Stimulated activated CD8-positive, alpha-beta memory T cell treated with anti-CD3 and anti-CD28 coated beads, Interleukin-7, amount 100 ng/mL, for 1 hour (primary cell): ENCODE measurements at places on chromosomes 2 and 18.

- DNase-seq = no peak
Measured at GRCh38 chr18:63290821-63291200, 28.8 kb downstream of the BCL2 start.

- DNase-seq = no peak
Measured at GRCh38 chr2:116582850-116583249, 1231.6 kb upstream of the DDX18 start.

GRCh38 chr2:24920098-24920808, at the start of gene ADCY3:
Gene ADCY3 (minus strand): TSS chr2:24920237. CDS start chr2:24918987, 1,250 bp downstream.
- DNase-seq = peak; percentile 32

- no peak for DNase-seq
Measured at GRCh38 chr18:78902795-78903435, 76.7 kb upstream of the SALL3 start.

DNA sequence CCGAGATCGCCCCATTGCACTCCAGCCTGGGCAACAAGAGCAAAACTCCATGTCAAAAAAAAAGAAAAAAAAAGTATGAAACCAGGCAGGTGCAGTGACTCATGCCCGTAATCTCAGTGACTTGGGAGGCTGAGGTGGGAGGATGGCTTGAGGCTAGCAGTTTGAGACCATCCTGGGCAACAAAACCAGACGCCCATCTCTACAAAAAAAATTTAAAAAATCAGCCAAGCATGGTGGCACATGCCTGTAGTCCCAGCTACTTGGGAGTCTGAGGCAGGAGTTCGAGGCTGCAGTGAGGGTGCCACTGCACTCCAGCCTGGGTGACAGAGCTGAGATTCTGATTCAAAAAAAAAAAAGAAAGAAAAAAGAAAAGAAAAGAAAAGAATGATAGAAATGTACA, 277.8 kb downstream of the MYCN start:
- no peak for DNase-seq

- DNase-seq = no peak
Measured at GRCh38 chr2:48568547-48568946, 38.6 kb downstream of the STON1 start.

DNA sequence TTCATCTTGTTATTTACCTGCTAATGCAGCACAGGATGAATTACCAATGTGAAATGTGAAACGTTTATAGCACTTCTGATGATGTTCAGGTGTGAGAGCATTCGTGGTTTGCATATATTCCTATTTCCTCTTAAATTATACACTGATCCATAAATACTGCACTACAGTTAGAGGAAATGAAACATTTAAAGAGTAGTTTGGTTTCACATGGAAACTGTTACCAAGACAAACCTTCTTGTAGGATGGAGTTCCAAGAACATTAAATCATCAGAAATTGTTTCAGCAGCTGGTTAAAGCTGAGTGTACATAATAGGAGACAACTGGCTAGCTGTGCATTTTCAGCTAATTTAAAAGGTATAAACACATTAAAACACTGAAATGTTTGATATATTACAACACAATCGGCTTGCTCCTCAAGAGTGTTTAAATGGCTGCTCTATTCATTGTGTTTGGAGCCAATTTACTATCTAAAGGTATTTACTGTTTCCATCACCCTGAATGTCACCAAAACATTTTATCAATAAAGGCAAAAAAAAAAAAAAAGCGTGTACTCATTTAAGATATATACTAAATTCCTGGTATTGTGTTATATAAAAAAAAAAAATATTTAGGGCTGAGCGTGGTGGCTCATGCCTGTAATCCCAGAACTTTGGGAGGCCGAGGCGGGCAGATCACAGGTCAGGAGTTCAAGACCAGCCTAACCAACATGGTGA, 100.6 kb downstream of the DYM start:
- DNase-seq = no peak

- no peak for DNase-seq
Measured at GRCh38 chr2:200336980-200337615, 30.6 kb downstream of the SPATS2L start.

- no peak for DNase-seq
Measured at GRCh38 chr2:30026091-30027055, 105.0 kb upstream of the ALK start.

DNA sequence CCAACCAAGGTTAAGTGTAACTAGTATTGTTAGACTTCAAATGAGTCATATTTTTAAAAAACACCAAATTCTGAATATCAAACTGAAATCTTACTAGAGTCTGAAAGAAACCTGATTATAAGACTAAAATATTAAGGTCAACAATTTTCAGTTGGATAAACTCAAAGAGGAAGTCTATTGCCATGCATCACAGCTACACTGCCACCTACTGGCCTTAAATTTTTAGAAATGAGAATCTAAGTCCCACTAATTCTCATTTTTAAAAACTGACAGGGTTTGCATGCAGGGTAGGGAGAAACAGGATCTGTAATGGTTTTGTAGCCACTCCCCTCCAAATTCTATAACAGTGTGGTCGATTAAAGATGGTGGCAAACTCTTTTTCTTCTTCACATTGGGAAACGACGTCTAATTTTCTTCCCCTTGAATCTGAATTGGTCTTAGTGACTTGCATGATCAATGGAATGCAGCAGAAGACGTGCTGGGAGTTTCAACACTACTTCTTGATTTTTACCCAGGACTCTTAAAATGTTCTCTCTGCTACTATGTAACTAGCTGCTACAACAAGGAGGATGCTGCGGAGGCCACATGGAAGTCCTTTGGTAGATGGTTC, 176.1 kb upstream of the SESTD1 start:
- no peak for DNase-seq
